Fibroblast of mammary gland (primary cell): ENCODE measurements at places on chromosomes 16 and 17.

GRCh38 chr17:58513267-58513964 is 1.0 kb downstream of the MTMR4 start:
- DNase-seq, result no peak

- no peak for DNase-seq
These were observed 46.1 kb downstream of the KCNJ16 start for GRCh38 chr17:70121126-70121525.

DNA sequence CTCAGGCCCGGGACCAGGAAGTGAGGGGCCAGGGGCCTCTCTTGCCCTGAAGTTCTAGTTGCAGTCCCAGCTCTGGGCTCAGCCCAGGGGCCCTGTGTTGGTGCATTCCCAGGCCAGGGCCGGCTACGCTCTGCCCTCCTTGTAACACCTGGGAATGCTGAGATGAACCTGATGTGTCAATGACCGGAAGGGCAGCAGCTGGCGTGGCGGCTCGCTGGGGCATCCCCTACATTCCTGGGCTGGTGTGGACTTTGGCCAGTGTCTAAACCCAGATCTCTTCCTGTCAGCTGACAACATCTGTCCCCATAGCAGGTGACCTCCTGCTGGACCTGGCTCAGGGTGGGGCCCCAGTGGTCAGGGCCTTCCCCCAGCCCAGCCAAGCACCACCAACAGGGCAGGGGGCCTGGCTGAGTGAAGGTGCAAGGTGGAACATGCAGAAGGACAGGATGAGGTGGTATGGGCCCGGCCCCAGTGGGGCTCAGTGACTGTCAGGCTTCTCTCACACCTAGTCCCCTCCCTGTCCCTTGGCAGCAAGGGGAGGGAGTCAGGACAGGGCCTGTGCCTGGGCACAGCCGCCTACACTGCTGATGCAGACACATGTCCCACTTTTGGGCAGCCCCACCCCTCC is 15.9 kb downstream of the FAM83G start:
- DNase-seq, result no peak

DNA sequence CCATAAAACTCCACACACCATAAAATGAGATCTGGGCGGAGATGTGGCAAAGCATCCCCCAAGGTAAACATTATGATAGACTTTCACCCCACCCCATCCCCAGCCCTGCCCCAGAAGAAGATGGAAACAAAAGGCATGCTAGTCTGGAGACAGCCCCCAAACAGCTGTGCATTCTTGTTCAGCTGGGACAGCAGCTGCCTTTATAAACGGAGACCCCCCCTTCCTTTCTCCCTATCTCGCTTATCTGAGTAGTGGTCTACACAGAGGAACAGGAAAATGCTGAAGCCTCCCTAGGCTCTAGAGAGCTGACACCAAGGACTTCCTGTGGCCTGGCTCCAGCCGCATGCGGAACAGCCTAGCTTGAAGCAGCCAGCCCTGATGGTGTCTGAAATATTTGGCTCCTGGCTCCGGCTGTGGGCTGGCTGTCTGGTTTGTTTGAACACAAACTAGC is 190.3 kb upstream of the ANKFN1 start:
- no peak for DNase-seq

- DNase-seq, result peak; percentile 77
These were observed 59.2 kb downstream of the SRL start for GRCh38 chr16:4182581-4183236.

DNA sequence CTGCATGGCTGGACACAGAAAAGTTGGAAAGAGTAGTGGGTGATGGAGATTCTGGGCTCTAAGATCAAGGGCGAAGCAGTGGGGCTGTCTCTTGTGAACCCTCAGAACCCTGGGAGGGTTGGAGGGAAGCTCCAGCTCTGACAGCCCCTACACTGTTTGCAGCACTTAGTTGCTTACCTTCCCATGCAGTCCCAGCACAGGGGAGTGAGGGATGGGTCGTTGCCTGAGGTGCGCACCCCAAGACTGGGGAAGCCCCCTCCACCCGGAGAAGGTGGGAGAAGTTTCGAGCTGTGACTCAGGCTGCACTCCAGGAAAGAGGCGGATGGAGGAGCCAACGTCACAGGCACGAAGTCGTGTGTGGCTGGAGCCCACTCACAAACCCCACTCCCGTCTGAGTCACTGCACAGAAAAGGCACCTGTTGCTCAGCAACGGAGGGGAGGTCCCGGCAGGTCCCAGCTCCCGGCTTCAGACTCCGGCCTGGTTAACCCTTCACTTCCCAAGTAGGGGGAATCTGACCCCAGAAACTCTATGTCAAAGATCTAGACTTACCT is 60.1 kb downstream of the AIPL1 start:
- DNase-seq, result peak; percentile 2

DNA sequence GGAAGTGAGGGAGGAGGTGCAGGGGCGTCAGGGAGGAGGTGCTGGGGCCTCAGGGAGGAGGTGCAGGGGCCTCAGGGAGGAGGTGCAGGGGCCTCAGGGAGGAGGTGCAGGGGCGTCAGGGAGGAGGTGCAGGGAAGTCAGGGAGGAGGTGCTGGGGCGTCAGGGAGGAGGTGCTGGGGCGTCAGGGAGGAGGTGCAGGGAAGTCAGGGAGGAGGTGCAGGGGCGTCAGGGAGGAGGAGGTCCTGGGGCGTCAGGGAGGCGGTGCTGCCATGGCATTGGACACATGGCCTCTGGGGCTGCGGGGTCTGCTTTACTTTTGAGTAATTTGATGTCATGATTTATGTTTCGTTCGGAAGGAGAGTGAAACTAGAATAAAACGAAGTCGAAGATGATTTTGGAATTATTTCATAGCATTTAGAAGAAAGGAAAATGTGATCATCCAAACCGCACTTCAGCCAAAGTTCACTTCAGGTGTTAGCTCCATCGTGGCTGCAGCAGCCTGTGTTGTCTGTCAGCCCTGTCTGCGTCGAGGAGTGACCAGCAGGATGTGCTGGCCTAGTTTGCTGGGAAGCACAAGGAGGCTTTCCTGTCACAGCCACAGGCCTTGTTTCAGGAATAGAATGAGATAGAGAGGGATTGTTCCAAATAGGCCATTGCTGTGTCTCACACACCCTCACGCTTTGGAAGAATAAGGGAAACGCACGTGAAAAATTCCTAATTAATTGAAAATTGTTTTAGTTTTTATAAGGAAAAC is 42.8 kb downstream of the RAB11FIP3 start:
- DNase-seq, result no peak

GRCh38 chr16:50548909-50549560 is 839 bp downstream of the NKD1 start:
- DNase-seq, result no peak

DNA sequence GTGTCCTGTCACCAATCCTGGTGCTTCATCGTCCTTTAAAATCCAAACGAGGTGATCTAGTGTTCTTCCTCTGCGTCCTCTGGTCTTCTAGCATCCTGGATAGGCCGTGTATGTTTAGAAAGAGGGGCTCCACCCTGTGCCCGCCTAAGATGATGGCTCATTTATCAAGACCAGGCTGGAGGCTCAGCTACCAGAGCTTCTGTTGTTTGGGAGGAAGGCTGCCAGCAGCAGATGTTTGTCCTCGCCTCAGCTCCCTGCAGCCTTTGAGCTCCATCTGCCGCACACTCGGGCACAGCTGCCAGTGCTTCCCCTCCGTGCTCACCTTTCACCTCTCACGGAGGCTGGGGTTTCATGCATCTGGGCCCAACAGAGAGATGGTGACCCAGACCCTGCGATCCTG is 954.7 kb upstream of the RBFOX1 start:
- DNase-seq, result no peak

DNA sequence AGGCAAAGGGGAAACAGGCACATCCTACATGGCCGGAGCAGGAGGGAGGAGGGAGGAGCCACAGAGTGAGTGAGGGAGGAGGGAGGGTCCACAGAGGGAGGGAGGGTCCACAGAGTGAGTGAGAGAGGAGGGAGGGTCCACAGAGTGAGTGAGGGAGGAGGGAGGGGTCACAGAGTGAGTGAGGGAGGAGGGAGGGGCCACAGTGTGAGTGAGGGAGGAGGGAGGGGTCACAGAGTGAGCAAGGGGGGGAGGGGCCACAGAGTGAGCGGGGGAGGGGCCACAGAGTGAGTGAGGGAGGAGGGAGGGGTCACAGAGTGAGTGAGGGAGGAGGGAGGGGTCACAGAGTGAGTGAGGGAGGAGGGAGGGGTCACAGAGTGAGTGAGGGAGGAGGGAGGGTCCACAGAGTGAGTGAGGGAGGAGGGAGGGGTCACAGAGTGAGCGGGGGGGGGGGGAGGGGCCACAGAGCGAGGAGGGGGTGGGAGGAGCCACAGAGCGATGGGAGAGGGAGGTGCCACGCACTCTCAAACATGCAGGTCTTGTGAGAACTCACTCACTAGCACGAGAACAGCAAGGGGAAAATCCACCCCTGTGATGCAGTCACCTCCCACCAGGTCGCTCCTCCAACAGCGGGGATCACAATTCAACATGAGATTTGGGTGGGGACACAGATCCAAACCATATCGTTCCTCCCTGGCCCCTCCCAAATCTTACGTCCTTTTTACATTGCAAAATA is 24.3 kb upstream of the CDH15 start:
- no peak for DNase-seq

- no peak for DNase-seq
These were observed 692 bp upstream of the KCNJ16 start for GRCh38 chr17:70074236-70074830.

GRCh38 chr17:8369944-8370343 is 6.6 kb downstream of the KRABD2 start:
- no peak for DNase-seq

GRCh38 chr17:70067134-70067533 is 7.9 kb upstream of the KCNJ16 start:
- no peak for DNase-seq

- DNase-seq, result no peak
These were observed 44.6 kb upstream of the ZNF469 start for GRCh38 chr16:88338111-88338510.

- peak; percentile 62 for DNase-seq
These were observed 38.5 kb downstream of the VPS53 start for GRCh38 chr17:676060-676700.

GRCh38 chr16:1182950-1183907 is 30.3 kb downstream of the CACNA1H start:
- DNase-seq, result peak; percentile 22

DNA sequence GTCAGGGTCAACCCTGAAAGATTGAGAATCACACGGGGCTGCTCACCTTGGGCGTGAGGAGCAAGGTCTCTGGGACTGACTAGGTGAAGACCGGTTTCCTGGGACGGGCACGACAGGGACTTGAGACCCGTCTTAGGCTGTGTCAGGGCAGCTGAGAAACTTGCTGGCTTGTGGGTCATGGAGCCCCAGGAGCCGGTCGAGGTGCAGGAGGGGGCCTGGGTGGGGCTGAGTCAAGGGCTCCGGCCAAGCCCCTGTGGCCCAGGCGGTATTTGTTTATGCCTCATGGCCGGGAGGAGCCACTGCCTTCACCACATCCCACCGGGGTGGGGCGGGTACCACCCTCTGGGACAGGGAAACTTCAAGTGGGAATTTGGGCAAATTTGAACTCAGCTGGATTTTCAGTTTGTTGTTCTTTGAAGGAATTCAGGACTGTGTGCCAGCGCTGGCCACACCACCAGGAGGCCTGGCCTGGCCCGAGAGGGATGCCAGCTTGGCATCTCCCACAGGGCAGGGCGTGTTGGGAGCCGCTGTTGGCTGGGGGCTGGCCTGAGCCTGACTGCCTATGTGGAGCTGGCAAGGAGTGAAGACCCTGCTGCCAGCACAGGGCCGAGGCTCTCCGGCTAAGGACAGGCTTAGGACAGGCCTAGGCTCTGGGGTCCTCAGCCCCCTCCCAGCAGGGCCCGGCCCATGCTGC is 116.1 kb downstream of the METRNL start:
- peak; percentile 73 for DNase-seq

GRCh38 chr17:81726004-81726403 is 13.9 kb downstream of the SLC25A10 start:
- no peak for DNase-seq

DNA sequence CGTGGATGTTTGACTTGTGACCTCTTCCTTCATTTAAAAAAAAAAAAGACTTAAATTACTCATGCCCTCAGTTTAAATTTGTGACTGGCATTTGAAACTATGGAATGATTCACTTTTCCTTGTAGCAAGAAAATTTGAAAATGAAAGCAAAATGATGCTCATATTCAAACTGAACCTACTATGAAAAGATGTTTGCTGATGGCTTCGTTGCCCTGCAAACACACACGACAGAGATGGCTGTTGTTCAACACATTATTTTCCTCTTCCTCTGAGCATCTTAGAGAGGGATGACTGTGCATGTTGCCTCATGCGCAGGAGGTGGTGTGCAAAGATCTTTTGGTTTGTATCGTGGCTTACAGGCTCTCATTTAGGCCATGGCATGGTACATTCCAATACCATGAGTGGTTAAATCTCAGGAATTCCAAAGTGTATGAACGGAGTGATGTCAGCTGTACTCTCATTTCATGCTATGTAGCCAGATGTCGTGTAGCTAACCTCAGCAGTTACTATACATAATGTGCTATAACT is 164.5 kb downstream of the PRKCA start:
- DNase-seq, result peak; percentile 99

- no peak for DNase-seq
These were observed 114.3 kb downstream of the ABCC1 start for GRCh38 chr16:16063683-16064082.

- no peak for DNase-seq
These were observed 109.4 kb upstream of the PLCG2 start for GRCh38 chr16:81669473-81670350.

DNA sequence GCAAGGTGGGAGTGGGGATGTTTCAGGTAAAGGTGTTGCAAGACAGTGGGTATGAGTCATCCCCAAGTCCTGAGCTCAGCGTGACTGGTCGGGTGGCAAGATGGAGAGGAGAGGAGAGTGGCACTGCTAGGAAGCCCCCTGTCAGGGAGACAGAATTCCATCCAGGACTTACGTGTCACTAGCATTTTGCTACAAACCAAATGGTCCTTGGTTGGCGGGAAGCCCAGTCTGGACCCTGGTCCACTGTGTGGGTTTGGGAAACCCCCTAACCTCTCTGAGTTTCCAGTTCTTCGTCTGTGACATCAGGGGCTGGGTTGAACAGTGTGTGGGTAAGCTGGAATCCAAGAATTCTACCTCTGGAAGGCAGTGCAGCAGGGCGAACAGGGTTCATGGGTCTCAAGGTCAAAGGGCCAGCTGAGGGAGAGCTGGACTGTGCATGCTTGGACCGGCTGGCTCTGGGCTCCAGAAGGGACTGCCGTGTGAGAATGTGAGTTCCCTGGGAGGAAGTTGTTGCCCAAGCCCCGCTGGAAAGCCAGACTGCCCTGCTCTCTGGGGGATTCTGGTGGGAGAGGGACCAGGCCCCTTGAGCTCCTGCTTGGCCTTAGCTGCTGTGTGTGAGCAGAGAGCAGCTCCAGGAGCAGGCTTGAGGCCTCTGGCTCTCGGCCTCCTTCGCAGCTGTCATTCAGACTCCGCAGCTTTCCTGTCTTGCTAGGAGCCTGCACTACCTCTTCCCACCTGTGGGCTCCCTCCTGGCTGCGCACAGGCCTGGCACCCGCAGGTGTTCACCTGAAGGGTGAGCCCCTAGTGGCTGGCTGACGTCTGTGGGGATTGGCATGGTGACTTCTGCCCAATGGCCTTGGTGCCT is 84.6 kb downstream of the NT5M start:
- DNase-seq, result no peak
